ENCODE measurements at places on chromosomes 11 and 22.
A peak's percentile ranks its signal among the peaks of the same experiment; 100 is the strongest.

DNA sequence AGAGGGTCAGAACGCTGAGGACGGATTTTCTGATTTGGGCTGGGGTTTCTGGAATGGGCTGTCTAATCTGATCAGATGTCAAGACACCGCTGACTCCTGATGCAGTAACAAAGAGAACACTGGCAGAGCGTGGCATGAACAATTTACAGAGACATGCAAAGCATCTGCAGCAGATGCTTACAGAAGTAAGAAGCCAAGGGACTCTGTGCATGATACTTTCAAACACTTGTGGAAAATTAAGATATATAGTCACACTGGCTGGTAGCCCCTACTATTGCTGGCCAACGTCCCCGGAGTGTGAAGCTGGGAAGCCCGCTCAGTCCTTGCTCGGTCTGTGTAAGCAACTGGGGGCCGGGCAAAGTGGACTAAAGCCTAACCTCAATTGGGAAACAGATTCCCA lies 903.7 kb downstream of the BRD1 start:
- no peak for DNase-seq

DNA sequence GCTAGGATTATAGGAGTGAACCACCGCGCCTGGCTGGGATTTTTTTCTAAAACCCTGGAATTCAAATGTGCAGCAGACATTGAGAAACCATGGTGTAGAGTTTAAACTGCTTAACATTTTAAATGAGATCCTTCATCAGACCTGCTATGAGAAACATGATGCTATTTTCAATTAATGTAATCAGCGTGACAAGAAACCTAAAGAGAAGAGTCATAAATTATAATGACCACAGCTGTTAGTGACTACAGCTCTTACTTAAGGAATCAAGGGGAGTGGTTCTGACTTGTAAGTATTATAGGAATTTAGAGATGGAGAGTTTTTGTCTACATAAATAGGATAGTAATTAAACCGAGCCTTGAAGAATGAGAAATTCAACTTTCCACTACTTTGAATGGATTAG lies 170.6 kb downstream of the BARX2 start:
- no peak for DNase-seq

DNA sequence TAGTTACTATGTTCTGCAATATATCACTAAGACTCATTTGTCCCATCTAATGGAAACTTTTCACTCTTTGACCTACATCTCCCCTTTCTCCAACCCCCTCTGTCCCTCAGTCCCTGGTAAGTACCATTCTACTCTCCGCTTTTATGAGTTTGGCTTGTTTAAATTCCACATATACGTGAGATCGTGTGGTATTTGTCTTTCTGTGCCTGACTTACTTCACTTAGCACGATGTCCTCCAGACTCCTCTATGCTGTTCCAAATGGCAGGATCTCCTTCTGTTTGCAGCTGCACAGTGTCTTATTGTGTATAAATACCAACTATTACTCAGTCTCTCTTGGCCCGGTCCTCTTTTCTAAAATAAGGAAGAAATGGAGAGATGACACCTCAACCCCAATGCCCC lies 205.4 kb upstream of the NTM start:
- no peak for DNase-seq

- DNase-seq: no peak
Observed at GRCh38 chr11:7490535-7490934, 5.2 kb downstream of the OLFML1 start.

DNA sequence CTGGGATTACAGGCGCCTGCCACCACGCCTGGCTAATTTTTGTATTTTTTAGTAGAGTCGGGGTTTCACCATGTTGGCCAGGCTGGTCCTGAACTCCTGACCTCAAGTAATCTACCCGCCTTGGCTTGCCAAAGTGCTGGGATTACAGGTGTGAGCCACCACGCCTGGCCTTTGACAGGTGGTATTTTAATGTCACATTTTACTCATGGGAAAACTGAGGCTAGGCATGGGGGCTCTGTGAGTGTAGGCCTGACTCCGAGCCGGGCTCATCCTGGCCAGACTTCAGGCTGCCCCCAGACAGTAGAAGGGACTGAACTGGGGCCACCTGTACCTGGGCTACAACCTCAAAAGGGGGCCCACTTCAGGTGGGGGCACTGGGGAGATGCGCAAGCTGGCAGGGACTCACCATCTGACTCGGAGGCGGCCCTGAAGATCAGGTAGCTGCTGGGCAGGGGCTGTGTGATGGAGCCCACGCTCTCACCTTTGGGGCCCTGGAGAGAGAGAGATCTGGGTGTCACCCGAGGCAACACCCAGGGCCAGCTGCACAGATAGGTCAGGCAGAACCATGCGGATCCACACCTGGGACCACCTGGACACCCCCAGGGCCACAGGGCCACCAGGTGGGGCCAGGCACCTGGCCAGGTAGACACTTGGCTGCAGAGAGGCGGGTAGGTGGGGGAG lies 45.8 kb downstream of the OSBPL5 start:
- DNase-seq: no peak

DNA sequence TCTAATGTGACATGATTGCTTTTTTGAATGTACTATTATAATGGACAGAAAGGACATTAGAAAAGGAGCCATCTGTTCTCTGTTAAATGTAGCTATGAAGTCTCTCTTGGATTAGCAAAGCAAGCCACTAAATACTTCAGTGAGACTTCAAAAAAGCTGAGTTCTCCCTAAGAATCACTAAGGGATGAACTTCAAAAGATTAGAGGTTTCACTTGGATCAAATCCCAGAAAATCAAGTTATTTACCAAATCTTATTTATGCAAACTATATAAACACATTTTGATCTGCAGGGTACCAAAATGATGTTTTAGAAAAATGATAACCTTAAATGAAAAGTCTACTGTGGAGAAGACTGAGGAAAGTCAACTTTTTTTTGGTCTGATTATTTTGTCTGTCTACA lies 82.1 kb upstream of the MTMR2 start:
- no peak for DNase-seq

GRCh38 chr11:57213342-57214097 lies 23.5 kb downstream of the APLNR start:
- no peak for DNase-seq

DNA sequence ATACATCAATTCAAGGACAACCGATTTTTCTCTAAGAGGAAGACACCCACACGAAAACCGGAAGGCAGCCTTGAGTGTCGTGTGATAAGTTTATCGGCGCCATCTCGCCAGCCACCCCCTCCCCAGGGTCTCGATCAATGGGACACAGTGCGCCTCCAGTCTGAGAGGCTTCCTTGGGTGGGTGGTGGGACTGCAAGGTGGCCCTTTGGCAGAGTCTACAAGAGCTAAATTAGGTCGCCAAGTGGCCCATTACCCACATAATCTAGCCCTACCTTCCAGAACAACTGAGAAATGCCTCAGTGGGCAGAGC lies 64.0 kb downstream of the CD6 start:
- DNase-seq: no peak

GRCh38 chr11:90542092-90542491 lies 319.2 kb upstream of the CHORDC1 start:
- no peak for DNase-seq

DNA sequence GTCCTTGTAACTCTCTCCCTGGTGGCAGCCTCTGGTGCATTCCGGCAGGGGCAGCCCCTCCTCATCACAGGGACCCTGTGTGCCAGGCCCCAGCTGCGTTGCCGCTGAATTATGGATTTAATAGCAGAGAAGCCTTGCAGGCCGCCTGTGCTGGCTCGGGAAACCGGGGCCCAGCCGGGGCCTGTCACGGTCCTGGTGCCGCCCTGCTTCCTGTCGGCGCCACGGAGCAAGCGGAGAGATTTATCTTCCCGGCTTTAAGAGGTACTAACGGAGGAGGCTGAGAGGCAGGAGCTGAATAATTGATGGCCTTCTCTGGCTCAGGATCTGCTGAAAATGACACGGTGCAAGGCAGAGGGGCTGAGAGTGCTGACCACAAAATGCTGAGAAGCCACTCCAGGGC lies 54.0 kb upstream of the CCDC188 start:
- DNase-seq: no peak

DNA sequence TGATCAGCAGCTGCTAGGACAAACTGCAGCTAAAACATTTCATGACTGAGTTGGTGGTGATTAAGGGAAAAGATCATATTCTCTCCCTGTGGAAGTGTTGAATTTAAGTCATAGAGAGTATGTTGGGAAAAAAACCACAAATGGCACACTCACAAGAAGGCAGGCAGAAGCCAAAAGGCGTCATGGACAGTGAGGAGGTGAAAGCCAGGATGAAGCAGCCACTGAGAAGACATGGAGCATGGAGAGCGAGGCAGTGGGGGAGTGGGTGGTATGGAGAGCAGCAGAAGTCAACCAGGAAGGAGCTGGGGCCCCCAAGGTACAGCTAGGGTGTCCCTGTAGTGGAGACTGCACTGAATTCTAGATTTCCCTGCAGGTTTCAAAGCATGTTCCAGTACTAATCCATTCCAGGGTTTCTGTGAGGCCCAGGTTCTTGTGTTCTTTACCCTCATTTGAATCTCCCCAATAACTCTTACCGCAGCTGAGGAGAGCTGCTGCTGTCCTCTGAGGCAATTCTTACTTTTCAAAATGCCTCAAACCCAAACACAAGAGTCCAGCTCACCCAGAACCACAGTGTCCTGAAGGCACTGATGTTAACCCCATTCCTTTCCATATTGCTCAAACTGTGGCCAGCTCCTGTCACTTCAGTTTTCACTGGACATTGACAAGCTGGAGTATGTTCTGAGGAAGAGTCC lies 191.8 kb upstream of the E2F8 start:
- peak; percentile 91 for DNase-seq

DNA sequence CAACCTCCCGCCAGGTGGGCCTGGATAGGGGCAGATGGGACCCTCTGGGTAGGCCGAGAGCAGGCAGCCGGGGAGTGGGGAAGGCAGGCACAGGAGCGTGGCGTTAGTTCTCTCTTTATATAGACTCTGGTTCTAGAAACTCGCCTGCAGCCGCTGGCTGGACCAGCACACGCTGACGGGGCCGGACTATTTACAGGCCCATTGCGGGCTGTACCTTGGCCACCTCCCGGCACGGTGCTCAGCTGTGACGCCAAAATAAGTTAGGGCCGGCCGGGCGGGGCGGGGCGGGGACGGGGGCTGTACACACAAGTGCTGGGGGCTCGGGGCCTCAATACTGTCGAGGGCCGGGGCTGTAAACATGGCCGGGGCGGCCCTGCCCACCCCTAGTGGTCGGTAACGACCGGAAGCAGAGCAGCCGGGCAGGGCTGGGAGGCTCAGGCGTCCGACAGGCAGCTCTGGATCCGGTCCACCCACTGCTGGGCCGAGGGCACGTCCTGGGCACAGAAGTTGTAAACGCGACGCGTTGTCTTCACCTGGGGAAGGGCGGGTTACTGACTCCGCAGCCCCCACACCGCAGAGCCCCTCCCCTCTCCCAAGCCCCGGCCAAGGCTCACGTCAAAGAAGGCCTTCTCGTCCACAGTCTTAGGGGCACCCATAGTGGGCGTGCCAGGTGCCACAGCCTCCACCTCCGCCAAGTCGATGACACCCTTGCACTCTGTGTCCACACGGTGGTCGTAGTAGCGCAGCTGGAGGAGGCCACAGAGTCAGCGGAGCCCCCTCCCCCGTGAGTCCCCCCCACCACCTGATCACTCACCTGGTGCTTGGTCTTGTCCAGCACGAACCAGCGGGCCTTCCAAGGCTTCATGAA lies 27.9 kb downstream of the SBF1 start:
- DNase-seq: no peak

- DNase-seq: no peak
Observed at GRCh38 chr11:76798202-76798581, 15.0 kb downstream of the TSKU start.

DNA sequence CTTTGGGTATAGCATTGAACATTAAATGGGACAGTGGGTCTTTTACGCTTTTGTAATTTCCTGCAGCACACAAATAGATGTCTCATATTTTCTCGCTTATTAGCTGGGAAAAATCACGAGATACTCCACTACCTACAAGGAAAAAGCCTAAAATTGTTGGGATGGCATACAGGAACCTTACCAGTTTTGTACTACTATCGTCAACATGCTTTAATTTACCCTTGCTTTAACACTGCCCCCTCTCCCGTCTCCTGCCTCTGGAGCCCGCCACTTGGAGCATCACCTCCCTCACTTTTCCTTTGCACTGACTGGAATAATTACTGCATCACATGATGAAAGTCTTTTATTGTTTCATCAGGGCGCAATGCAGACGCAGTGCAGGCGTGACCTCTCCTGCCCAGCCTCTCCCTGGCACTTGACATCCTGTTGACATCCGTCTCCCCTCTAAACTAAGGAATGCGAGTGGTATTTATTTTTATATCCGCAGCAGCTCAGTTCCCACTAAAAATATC lies 1.0 kb upstream of the FNBP4 start:
- peak; percentile 22 for DNase-seq

GRCh38 chr22:27872488-27872887 lies 46.6 kb downstream of the PITPNB start:
- no peak for DNase-seq

GRCh38 chr22:36377022-36377631 lies 10.6 kb downstream of the MYH9 start:
- no peak for DNase-seq

GRCh38 chr11:68362801-68363379 lies 50.5 kb downstream of the LRP5 start:
- no peak for DNase-seq

GRCh38 chr11:7341551-7341950 lies 89.8 kb downstream of the SYT9 start:
- no peak for DNase-seq

DNA sequence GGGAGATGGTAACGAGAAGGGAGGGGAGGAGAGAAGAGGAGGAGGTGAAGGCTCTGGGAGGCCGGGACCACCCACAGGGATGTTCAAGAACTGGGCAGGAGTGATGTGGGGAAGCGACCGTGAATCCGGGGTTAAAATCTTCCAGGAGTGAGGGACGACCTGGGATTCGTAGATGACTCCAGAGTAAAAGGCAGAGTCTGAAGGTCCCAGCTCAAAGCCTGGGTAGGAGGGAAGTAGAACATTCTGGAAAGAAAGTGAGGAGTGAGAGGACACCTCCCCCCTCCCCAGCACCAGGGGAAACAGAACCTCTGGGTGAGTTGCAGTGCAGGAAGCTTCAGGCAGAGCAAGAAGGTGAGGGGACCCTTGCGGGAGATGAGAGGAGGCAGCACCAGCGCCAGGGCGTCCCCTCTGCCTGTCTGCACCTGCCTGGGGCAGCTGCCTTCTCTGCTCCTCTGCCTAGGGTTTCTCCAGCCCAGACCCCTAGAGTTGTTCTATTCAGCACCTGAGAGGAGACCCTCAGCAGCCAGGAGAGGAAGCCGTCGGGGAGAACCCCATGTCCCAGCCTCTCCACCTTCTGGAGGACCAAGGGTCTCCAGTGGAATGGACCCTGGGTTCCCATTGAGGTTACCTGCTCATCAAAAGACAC lies 49.7 kb downstream of the LINC01488 start:
- DNase-seq: no peak

- DNase-seq: no peak
Observed at GRCh38 chr11:107397357-107397756, 60.3 kb downstream of the CWF19L2 start.

Data from skeletal muscle cell (primary cell).